ENCODE measurements at places on chromosomes 16 and 17.

DNA sequence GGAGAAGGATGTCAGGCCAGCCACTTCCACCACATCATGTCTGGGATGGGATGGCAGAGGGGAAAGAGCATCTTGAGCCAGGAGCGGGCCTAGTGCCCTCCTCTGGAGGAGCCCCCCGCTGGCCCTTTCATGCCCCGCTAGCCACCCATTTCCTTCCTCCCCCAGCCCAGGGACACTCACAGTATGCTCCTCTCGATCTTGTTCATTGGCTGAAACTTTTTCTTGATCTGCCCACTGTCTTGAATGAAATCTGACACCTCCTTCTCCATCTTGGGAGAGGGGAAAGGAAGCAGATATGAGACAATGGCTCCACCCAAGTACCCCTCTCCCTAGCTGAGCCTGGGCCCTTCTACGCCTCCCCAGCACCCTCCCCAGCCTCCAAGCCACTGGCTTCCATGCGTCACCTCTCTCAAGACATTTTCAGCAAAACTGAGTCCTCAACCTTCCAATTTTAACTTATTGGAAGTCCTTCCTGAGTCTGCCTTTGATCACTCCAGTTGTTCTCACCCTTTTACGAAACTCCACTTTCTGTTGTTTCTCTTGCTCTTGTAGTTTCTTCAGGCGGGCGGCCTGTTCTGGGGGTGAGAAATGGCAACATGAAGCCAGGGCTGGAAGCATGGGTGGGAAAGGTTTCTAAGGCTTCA is 7.2 kb downstream of the SPAG7 start:
- DNase-seq: no peak

DNA sequence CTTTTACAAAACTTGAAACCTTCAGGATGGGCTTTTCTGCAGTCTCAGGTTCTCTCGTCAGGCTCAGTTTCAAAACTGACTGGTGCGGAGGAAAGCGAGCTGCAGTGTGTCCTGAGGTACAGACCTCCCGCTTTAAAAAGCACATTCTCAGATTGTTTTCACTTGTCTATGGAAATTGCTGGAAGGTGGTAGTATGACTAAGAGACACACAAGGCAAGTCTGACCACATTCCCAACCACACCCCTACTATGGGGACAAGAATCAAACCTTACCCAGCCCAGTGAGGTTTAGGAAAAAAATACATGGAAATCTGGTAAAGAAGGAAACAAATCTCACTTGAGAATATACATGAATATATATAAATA is 18.2 kb downstream of the SRP68 start:
- no peak for DNase-seq

DNA sequence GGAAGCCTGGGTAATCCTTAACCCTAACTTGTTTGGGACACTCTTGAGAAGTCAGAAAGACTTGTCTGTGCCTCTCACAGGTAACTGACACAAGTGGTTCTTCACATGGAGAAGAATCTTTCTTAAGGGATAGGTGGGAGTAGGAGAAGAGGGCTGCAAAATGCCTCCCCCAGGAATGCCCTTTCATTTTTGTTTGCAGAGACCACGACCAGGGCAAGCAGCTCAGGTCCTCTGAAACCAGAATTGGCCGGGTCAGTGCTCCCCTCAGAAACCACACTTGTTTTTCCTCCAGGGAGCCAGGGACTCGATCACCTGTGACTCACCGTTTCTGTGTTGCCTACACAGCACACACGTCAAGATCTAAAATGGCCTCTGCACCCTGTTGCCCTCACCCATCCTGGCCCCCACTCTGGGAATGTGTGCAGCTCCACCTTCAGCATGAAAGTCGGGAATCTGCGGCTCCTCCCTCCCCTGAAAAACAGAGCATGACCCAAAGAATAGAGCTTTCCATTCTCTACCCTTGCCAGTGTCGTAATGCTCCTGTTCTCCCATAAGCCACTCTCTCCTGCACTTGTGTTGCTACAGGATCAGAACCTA is 36.1 kb downstream of the HNF1B start:
- no peak for DNase-seq

DNA sequence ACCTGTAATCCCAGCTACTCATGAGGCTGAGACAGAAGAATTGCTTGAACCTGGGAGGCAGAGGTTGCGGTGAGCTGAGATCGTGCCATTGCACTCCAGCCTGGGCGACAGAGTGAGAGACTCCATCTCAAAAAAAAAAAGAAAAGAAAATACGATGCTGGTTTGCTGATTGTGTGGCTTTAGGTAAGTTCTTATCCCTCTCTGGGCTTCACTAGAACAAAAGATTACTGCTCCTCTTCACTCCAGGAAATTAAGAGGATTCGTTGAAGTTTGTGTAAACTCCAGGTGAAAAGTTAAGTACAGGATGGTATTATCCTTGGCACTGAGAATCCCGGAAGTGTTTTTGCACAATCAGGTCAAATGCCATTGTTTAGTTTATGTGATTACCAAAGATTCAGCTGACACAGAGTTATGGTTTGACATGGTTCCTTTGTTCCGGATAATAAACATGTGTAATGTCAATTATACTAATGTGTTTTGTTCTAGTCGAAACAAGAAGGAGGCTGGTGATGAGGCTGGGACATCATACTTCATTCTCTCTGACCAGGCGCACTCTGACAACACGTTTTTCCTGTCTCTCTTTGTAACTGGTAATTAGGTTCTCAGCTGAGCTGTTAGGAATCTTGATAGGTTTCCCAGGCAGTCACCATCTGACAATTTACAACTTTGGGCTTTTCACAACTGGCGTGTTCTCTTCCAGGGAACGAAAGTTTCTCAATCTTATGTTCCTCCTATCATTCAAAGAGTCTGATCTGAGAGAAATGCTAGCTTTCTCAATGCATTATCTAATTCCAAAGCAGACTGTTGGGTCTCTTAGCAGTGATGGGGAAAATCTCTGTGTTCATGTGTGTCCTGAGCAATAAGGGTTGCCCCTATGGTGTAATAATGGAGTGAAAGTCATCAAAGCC is 10.8 kb upstream of the TAOK1 start:
- DNase-seq: no peak

DNA sequence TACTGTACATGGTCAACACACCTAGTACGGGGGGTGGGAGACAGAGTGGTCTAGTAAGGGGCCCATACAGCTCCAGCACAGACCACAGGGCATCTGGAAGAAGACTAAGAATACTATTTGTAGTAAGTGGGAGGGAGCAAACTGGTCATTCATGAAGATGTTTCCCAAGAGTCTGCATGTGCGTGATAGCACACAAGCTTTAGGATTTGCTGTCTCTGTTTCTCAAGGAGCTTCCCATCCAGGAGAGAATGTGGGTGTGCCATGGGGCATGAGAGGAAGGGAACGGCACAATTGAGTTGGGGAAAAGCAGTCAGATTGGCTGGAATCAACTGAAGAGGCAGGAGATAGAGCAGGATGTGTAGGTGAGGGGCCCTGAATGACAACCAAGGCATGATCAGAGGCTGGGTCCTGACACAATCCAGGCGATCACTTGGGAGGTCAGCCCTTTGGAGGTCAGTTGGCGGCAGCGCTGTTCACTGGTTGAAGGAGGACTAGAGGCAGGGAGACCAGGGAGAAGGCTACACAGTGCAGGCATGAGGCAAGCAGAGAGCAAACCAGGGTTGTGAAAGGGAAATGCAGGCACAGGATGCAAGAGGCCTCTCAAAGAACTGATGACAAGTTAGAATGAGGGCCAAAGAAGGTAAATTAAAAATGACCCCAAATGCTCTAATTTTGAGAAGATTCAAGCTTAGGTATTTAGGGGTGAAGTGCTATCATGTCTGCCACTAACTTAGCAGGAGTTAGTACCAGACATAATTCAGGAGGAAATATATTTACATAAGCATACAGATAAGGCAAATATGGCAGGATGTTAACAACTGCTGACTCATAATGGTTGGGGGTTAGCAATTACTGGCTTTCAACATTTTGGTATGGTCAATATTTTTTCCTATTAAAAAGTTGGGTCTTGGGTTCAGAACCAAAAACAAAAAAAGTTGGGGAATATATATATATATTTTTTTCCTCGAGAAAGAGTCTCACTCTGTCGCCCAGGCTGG is 10.3 kb downstream of the UBE2O start:
- no peak for DNase-seq

DNA sequence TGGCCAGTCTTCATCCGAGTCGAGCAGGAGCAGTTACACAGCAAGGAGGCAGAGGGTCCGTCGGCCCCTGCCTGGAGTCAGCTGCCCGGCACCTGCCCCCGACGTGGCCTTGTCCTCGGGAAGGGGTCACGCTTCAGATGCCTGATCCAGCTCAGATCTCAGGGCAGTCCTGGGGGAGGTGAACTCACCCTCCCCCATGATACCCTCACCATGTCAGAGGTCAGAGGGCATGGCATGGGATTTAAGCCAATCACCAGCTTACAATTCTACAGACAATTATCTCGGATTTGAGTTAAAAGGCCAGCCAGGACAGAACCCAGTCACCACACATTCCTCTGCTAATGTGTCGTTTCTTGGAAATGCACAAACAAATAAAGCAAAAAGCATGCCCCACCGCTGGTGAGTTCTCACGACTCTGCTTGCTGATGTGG is 211.3 kb downstream of the FOXL1 start:
- no peak for DNase-seq

DNA sequence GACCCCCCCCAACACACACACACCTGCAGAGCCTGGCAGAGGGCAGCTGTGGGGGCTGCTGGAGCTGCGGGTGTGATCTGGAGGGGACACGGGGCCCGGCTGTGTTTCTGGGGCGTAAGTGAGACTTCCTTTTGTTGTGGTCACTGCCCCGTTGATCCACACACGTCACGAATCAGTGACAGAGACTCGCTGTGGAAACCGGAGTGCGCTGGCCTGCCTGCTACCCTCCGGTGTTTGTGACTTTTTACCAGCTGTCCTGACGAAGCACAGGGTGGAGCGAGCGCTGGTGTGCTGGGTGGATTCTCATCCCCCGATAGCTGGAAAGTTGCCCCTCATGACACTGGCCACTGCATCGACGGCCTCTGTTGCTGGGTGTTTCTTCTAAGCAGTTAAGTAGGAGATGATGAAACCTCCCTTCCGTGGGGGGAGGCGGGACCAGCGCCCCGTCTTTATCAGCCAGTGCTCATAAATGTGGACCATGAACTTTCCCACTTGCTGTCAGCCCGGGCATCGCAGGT is 2.3 kb downstream of the METRNL start:
- DNase-seq: no peak

GRCh38 chr16:48194828-48195556 is 39.2 kb upstream of the ABCC12 start:
- no peak for DNase-seq
